ENCODE measurements at places on chromosomes 2 and 18.

DNA sequence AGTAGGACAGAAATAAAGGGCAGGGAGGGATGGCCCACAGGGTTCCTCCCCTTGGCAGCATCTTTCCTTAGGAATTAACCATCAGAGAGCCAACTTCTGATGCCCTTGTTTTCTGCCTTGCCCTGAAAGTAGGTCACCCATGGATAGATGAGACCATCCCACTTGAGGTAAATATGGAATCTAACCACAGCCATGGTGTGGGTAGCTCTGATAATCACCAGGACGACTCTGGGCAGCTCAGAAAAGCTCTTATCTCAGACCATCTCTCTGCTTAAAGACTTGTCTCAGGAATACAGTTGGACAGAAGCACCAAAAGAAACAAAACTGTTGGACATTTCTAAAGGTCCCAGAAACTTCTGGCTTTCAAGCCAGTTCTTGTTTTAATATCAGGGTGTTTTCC is 101.4 kb upstream of the CELF4 start:
- no peak for DNase-seq

DNA sequence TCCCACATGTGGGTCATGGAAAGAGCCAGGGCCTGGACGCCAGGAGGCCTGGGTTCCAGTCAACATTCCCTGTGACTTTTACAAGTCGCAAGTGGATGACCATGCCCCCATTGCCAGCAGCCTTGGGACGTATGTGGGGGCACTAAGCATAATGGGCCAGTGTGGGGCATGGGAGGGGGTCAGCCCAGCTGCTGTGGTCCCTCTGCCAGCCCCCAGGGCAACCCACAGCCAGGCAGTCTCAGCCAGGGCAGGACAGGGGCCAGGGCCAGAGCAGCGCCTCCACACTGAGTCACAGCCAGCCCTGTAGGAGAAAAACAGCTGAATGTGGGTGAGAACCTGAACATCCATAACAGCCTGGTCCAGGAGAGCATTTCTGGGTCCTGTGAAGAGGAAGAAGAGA is 173.2 kb downstream of the GFPT1 start:
- DNase-seq: no peak

GRCh38 chr2:160210599-160211138 is 10.6 kb upstream of the ITGB6 start:
- no peak for DNase-seq

DNA sequence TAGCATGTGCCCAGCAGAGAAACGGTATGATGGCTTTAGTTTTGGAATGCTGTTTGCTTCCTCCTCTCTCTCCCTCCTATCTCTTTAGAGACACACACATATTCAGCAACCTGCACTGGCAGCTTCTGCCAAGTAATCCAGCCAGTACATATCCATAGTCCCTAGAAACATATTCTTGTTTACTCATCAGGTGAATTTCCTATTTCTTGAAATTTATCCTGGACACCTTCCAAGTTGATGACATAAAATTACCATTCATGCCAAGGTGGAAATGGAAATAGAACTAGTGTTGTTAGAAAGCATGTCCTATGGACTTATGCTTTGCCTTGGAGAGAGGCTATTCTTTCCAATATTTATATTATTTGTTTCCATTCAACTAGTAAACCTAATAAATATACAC is 50.9 kb upstream of the RGPD4 start:
- no peak for DNase-seq

DNA sequence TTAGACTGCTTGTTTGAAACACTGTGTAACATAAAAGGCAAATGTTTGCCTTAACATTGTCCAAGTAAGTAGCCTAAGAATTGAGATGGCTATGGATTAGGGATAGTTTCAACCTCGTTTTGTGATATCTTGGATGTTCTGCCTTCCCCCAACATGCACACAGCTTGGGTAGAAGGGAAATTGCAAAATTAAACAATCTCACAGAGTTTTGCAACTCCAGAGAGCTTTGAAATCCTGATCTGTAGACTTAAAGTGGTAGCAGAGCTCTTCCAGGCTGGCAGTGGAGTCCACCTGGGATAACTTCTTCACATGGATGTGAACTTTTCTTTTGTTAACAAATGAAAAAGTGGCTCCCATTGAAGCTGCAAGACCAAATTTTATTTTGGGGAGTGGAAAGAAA is 59.6 kb downstream of the CHRNA1 start:
- DNase-seq: no peak

- DNase-seq: no peak
Observed at GRCh38 chr18:14104906-14105748, 27.1 kb downstream of the ZNF519 start.

GRCh38 chr2:43067254-43068040 is 159.0 kb downstream of the ZFP36L2 start:
- no peak for DNase-seq

DNA sequence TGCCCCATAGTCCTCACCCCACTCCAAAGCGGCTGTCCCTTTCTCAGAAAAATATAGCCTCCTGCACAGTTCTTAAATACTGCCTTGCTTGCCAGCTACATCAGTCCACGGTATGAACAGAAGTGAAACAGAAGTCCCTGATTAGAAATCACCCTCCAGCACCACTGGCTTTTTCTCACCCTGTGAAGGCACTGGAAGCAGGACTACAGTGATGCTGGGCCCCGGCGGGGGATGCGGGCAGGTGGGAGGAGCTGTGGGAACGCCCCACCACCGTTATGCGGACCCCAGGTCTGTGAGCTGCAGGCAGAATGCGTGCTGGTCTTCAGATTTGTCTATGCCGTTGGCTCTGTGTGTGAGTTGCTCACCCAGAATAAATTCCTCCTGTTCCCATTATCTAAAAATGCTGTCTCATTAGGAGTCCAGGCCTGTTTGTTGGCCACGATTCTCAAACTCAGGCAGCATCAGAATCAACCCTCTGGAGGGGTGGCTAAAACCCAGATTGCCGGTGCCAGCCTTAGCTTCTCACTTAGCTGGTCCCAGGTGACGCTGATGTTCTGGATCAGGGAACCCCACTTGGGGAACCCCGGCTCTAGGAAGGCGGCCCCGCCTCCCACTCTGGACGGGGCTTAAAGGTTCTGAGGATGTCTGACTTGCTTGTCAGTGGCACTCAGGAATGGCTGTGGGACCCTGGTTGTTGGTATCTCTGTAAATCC is 224.8 kb upstream of the PXDN start:
- no peak for DNase-seq

GRCh38 chr2:42804338-42804737 is 12.0 kb upstream of the HAAO start:
- DNase-seq: no peak

GRCh38 chr2:20107776-20108175 is 56.3 kb upstream of the LAPTM4A start:
- DNase-seq: no peak

DNA sequence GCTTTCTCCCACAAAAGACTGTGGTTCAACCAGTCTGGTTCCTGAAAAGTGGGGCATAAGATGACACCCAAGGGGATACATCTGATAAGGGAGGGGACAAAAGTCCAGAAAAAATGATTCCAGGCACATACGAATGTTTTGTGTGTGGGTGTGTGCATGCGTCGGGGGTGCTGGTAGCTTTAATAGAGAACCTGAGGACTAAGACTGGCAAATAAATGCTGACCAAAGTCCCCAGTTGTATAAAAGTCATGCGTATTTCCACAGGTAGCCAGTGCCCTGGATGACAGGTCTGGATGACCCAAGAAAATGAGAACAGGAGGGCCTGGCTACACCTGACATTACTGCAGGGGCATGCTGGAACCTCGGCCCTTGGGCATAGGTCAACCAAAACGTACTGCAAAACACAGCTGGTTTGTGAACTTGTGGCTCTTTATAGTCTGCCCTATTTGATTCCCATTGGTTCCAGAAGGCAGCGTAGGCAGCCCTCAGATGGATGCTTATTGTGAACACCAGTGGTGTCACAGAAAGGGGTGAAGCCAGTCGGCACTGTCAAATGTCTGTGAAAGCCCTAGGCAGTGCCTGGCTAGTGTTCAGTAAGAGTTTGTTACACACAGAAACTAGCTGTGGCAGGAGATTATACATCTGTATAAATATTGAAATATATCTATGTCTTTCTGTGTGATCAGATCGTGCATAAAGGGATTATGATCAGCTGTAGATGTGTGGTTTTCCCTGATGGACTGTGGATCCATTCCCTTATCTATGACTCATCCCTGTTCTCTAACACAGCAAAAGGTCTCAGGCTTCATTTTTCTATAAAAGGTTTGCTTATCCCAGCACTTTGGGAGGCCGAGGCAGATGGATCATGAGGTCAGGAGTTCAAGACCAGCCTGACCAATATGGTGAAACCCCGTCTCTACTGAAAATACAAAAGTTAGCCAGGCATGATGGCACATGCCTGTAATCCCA is 58.3 kb downstream of the INSIG2 start:
- DNase-seq: no peak

- no peak for DNase-seq
Observed at GRCh38 chr2:134181219-134181618, 72.7 kb upstream of the MGAT5 start.

GRCh38 chr2:60353863-60354262 is 199.6 kb downstream of the BCL11A start:
- DNase-seq: no peak

DNA sequence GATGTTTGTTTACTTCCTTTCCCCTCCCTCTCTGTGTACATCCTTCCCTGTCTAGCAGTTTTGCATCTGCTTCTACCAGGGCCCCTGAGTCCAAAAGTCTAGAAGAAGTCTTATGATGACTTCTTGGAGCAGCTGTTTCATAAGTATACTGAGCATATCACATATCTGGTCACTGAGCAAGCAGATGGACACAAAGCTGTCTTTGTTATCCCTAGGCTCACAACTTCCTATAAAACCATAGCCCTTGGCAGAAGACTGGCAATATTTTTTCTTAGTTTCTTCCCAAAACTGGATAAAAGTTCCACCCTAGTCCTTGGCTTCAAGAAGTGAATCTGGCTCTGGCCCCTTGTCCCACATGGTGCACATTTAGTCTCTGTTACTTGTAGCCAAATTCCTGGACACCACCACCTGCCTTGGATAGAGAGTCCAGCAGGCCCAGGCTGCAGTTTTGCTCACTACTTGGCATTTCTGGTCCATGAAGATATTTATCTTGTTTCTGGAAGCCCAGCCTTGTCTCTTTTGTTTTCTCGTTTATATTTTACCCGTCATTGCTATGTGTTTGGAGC is 22.5 kb downstream of the THOC1 start:
- DNase-seq: no peak
